T-cell (primary cell): ENCODE measurements at places on chromosomes 7 and 10.

- no peak for DNase-seq
These were observed 14.6 kb upstream of the RPEL1 start for GRCh38 chr10:103231047-103231551.

GRCh38 chr10:3321123-3321522 is 148.5 kb upstream of the PITRM1 start:
- DNase-seq, result no peak

- DNase-seq, result no peak
These were observed 17.3 kb upstream of the CUBN start for GRCh38 chr10:17146892-17147291.

GRCh38 chr7:72493850-72494661 is 81.9 kb upstream of the CALN1 start:
- DNase-seq, result peak; percentile 44

DNA sequence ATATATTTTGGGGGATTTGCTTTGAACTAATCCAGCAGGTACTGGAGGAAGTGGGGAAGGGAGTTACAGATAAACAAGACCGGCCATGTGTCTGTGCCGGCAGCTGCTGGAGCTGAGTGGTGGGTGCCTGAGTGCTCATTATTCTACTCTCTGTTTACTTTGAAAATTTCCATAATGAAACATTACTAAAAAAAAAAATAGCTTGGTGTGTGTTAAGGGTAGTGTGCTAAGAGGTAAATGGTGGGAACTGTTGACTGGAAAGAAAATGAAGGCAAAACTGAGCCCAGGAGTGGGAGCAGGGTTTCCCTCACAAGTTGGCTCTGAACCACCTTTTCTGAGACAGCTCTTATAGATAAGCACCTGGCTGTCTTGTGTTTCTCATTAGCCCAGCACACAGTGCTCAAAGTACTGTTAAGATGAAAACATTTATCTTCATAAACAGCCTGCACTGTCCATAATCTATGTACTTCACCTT is 50.6 kb downstream of the PARD3 start:
- DNase-seq, result no peak

DNA sequence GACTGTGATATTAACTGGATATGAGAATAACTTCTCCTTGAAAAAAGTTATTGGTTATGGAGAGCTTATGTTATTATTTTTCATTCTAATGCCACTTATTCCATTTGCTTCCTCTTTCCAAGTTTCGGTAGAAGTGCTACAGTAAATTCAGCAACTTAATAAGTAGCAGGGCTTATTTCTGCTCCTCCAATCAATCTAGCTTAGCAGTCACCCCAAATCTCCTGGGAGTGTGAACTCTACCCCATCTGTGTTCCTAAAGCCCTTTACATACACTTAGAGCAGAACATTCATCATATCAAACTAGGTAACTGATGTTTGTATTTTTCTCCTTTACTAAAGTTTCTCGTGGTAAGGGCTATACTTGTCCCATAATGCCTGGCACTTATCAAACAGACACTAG is 8.7 kb downstream of the ARL3 start:
- no peak for DNase-seq

GRCh38 chr10:14838582-14839304 is 637 bp downstream of the HSPA14 start:
- peak; percentile 4 for DNase-seq

DNA sequence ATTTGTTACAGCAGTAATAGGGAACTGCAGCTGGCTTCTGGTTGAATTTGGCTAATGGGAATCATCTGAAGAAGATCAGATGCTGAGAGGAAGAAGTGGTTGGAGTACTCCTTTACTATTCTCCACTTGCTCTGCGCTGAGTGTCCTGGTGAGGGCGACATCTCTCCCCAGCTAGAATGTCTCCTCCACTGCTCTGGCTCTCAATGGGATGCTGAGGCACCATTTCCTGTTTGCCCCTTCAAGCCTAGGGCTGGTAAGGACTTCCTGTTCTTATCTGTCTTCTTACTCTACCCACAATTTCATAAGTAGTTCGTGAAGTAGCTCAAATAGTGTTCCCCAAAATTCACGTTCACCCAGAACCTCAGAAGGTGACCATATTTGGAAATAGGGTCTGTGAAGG is 43.2 kb upstream of the TES start:
- no peak for DNase-seq

DNA sequence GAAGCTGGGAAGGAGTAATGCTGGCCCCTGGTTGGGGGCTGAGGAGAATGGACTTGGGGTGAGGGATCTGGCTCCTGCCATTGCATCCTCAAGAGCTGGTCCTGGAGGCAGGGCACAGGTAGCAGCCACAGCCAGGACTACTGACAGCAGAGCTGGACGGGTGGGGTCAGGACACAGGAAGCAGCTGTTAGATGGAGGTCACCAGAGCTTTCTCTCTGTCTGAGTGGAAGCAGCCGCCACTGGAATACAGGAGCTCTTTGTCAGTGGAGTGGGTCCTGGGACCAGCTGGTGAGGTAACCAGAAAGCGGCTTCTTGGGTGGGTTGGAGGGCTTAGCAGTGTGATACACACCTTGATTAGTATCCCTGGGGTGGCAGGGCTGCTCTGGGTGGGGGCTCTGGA is 58.1 kb upstream of the AQP1 start:
- DNase-seq, result no peak

- DNase-seq, result no peak
These were observed 18.8 kb downstream of the NRF1 start for GRCh38 chr7:129630341-129630740.

DNA sequence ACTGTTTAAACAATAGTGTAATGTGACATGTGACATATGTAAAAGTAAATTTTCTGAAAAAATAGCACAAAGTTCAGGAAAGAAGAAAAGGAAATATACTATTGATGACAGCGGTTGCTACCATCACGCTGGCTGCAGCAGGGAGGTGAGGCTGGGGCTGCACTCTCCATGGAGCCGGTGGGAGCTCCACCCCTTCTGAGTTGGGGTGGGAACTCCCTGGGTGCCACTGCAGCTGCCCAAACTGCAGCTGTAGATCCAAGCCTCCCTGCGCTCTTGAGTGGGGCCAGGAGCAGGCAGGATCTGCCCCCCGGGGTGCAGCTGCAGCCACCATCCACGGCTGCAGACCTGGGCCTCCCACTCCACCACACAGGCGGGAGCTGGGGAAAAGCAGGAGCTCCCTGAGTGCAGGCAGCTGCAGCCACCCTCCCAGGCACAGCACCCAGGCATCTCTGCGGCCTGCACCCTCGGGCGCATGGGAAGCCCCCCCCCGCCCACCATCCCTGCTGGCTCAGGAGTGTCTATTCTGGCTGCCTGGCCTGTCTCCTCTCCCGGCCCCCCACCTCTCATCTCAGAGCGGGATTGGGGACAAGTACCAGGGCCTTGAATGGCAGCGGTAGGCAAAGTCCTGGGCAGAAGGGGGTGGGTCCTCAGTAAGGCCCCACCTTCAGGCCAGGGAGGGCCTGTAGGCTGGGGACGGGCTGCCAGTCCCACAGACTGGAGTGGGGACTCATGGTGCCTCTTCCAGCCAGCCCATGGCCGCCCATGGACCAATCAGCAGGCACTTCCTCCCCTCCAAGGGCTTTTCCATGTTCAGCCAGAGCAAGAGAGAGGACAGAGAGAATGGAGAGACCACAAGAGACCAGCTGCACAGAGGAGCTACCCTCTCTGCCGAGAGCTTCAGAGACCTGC is 50.1 kb downstream of the TNS3 start:
- DNase-seq, result no peak

DNA sequence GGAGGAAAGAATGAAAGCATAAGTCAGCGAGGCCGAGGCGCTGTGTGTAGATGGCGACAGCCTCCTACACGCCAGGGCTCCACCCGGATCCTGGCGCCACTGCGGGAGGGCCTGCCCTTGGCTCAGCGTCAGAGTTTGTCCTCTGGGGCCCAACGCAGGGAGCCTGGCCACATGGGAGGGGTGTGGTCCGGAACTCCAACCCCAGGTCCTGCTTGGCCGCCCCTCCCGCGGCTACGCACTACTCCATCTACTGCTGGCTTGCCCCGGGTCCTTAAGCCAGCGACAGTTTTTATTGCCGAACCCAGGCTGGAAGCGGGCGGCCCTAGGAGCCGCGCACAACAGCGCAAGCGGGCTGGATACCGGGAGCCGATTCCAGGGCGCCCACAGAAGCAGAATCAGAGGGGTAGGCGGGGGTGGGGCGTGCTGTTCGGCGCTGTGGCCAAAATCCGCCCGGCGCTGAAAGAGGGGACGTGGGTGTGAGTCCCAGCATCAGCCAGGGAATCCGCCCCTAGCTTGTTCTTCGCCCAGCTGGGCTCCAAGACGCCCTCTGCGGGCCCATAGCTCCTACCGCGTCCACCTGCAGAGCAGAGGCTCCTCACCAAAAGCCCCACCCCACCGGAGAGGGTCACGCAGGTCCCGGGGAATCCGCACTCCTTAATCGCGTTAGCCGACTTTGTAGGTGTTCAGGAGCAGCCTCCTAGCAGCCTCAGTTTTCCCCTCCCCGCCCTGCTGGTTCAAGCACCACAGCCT is 4.5 kb downstream of the KAZALD1 start:
- DNase-seq, result no peak

DNA sequence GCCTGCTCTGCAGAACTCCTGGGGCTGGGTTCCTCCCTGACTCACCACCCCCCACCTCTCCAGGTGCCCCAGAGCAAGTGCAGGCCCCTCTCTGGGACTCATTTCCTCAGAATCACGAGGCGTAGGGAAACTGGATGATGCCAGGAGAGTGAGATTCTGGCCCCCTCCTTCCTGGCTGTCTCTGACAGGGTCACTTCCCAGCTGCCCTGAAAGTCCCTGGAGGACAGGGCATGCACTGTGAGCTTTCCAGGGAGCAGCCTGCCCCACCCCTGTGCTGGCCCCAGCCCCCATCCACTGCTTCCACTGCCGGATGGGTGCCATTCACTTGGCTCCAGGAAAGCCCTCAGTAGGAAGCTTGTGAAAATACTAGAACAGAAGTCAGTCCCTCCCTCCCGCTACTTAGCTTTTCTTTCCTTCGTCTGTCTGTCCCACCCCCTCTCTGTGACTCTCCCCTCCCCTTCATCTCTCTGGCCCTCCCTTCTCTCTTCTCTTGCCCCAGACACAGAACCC is 10.4 kb downstream of the TACR2 start:
- no peak for DNase-seq

- DNase-seq, result no peak
These were observed 74.7 kb upstream of the PPP2R2D start for GRCh38 chr10:131825960-131826650.

DNA sequence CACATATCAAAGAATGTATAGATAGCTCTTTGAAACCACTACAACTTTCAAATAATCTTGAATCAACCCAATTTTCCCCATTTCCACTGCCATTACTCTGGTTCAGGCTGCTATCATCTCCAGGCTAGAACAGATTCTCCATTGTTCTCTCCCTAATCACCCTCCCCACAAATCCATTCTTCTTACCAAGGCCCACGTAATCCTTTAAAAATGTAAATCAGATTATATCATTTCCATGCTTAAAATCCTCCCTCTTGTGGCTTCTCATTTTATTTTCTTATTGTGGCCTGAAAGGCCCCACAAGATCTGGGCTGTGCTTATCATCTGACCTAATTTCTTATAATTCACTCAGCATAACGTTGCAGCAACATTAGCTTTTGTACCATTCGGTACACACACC is 3.0 kb upstream of the PON1 start:
- DNase-seq, result no peak

GRCh38 chr7:80634505-80634904 is 3.9 kb upstream of the CD36 start:
- DNase-seq, result no peak

DNA sequence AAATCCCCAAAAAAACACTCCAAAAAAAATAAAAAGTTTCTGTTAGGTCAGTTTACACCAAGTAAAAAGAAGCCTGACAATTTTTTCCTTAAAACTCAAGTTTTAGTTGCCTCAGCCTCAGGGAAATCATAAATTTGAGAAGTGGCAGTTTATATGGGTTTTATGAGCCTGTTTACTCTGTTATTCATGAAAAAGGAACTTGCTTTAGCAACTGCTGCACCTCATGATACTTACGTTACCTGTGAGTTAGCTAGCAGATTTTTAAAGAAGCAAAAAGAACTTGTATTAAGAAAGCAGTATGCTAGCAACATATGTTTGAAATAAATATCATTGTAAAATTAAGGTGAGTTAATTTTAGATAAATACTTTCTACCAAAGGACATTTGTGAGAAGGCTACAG is 1264.5 kb upstream of the PHF14 start:
- no peak for DNase-seq

GRCh38 chr10:132961420-132961786 is 19.0 kb upstream of the CFAP46 start:
- no peak for DNase-seq

- DNase-seq, result no peak
These were observed 97.6 kb downstream of the SUGCT start for GRCh38 chr7:40232242-40232893.

DNA sequence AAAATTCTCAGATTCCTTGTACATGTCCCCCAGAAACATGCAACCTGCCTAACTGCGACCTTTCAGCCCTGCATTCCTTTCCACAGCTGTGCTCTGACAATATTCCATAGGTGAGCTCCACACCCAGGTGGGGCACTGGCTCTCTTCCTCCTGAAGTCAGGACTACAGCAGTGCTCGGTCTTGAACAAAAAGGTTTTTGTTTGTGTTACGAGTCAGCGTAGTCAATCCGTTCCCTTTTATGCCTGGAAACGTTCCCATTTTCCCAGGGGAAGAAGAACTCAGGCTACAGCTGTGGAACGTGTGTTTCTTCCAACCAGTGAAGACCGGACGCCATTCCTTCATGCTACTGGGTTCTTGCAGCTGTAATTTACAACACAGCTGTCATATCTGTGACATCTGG is 52.4 kb upstream of the PFKP start:
- DNase-seq, result no peak

GRCh38 chr7:139708541-139708940 is 69.3 kb downstream of the HIPK2 start:
- no peak for DNase-seq

DNA sequence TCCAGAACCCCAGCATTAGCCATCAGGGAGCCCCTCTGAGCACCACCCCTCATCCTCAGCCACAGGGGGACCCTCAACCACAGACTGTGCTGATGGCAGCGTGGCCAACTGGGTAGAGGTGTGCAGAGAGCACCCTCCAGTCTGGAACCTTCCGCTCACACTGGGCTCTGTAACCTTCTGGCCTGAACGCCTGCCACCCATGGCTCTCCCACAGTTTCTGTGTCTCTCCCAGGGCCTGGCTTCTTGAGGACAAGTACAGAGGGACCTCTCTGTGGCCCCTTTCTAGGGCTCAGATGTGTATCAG is 503.0 kb upstream of the MGMT start:
- no peak for DNase-seq

DNA sequence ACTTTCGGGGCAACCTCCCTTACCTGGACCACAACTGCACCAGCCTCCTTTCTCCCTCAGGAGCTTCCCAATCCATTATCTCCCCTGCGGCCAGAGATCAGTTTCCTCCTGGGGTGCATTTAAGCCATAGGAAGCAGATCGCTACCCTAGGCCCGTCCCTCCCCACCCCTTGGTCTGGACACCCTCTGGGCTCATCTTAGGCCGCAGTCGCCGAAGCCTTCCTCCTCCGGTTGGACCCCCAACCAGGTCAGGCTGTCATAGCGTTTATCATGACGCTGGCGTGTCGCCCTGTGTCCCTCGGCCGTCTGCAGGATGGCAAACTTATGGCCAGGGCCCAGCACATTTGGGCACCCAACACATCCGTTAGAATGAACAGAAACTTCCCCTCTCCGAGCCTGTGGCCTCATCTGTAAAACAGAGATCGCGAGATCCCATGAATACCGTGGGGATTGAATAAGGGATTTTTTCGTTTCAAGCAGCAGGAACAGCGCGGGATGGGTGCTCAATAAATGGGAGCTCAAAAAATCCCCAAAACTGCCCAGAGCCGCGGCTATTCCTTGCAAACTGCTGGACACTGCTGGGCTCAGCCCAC is 669 bp upstream of the AP5Z1 start:
- DNase-seq, result no peak
